Fibroblast of skin of right biceps (primary cell): ENCODE measurements at places on chromosomes 5 and 9.
A peak's percentile ranks its signal among the peaks of the same experiment; 100 is the strongest.

DNA sequence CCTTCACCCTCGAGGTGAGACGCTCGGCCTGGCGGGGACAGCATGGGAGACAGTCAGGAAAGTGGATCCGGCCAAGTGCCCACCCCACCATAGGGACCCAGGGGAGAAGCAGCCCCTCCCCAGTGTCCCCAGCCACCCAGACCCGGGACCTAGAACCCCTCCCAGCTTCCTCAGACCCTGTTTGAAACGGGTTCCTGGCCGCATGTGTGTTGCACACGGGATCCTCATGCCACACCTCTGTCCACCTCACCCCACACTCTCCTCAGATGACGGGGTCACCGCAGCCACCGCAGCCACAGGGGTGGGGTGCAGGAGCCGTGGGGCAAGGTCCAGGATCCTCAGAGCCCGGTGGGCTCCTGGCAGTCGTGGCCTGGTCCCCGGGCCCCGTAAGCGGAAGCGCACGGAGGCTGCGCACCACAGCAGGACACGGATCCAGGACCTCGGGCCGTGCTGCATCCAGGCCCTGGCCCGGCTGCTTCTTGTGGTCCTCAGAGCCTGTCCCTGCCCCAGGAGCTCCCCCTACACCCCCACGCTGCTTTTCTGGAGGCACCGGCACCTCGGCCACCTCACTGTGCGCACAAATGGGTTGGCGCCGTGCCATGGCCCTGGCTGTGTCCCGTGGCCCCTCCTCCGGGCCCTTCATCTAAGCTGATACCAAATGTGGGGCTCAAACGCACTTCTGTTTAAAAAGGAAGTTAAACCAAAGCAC is 15.3 kb downstream of the TERT start:
- no peak for DNase-seq

GRCh38 chr5:151080613-151081430 is at the start of gene TNIP1:
Gene TNIP1, minus strand, starts transcription at chr5:151081034. Its CDS starts 15,939 bp downstream, at chr5:151065095.
- DNase-seq, result peak; percentile 94

GRCh38 chr5:163565492-163565891 is 60.1 kb downstream of the MAT2B start:
- no peak for DNase-seq

DNA sequence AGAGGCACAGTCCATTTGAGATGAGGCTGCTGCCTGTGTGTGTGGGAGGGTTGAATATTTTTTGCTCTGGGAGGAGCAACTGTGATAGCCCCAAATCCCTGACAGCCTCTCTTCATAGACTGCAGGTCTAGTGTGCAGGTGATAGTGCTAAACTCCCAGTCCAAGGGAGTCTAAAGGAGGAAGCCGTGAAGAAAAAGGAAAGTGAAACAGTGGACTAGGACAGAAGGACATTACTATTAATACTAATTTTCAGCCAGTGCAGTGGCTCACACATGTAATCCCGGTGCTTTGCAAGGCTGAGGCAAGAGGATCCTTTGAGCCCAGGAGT is 295.0 kb downstream of the PDE4D start:
- no peak for DNase-seq

- no peak for DNase-seq
Measured at GRCh38 chr9:19186232-19186631, 44.3 kb upstream of the DENND4C start.
